Gastroesophageal sphincter (tissue), 4 donors: ENCODE measurements at places on chromosomes 3 and 15.

DNA sequence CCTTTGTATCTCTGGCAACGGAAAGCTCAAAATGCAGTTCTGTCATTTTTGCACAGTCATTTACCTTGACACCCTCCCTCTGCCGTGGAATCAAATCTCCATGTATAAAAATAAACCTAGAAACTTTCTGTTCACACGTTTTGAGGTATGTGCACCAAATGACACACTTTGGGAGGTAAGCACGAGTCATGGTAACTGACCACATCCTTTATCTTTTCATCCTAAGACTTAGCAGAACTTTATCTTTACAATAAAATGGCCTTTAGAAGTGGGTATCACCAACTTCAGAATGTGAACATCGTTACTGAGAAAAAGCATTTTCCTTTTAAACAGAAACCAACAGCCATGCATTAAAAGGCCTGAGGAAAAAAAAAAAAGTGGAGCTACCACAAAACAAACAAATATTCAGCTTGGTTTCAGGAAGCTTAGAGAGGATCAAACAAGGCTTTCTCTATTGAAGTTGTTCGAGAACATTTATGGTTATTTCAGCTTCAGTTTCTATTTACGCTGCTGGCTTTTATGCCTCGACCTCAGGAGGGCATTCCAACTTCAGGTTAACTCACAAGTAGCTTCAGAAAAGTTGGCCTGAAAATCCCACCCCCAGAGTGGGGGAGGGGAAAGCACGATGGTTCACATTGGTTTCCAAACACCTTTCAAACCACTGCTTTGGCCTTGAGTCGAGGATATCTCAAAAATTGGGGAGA, 171.1 kb upstream of the ICE2 start:
- no peaks in the 10 kb centered on the region for H3K27me3 ChIP-seq
- H3K27ac ChIP-seq: no peak overlapping the region
- H3K4me1 ChIP-seq: no peaks in the 10 kb centered on the region
- no peak overlapping the region for H3K4me3 ChIP-seq
- ATAC-seq: no peak

DNA sequence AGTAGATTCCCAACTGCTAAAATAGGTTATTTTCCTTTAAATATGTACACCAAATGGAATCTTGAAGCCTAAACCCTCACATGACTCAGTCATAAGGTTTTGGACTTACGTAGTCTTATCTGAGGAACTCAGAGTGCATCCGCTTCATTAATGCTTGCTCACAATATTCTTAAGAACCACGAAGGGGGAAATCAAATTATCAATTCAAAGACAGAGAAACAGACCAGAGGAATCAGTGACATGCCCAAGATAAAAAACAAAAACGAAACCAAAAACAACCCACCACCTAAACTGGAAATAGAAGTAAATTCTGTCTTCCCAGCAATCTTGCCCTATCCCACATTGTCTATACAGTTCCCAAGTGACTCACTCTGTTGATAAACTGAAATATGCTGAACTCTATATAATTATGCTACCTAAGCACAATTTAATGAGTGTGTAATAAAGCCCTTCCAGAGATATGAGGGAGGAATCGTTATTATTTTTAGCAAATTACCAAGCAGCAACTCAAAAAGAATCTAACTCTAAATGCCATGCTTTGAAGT, 135.4 kb upstream of the CBLB start:
- no peaks in the 10 kb centered on the region for H3K4me1 ChIP-seq
- H3K36me3 ChIP-seq: no peaks in the 10 kb centered on the region
- H3K27me3 ChIP-seq: no peaks in the 10 kb centered on the region
- H3K4me3 ChIP-seq: peak overlapping the region; percentile 14
- no peak for ATAC-seq

GRCh38 chr3:122395582-122395981, 11.6 kb downstream of the FAM162A start:
- H3K4me1 ChIP-seq: no peaks in the 10 kb centered on the region
- H3K27me3 ChIP-seq: no peaks in the 10 kb centered on the region
- no peak overlapping the region for H3K4me3 ChIP-seq
- H3K27ac ChIP-seq: no peak overlapping the region
- no peak for ATAC-seq

DNA sequence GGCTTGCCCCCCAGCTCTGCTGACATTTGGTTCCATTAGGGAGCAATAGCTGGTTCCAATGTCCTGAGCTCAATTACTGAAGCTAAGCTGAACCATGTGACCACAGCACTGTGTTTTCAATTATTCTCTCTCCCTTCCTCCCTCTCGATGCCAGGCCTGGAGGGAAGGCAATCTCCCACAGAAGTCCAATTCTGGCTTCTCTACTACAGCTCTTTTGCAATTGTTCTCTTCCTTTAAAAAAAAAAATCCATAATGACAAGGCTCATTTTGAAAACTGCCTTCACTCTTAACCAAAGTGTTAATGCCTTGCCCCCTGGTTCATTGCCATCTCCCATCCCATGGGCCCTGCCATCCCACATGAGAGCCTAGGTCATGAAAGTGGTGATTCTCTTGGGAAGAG, 24.8 kb downstream of the IL16 start:
- H3K27ac ChIP-seq: peak overlapping the region; percentile 66
- H3K4me3 ChIP-seq: no peak overlapping the region
- no peaks in the 10 kb centered on the region for H3K27me3 ChIP-seq
- peaks cover 10% of the 10 kb centered on the region for H3K4me1 ChIP-seq

GRCh38 chr3:148373961-148374360, 323.7 kb upstream of the AGTR1 start:
- H3K4me1 ChIP-seq: no peaks in the 10 kb centered on the region
- no peak overlapping the region for H3K27ac ChIP-seq
- no peaks in the 10 kb centered on the region for H3K36me3 ChIP-seq
- no peaks in the 10 kb centered on the region for H3K27me3 ChIP-seq
- no peak overlapping the region for H3K4me3 ChIP-seq

DNA sequence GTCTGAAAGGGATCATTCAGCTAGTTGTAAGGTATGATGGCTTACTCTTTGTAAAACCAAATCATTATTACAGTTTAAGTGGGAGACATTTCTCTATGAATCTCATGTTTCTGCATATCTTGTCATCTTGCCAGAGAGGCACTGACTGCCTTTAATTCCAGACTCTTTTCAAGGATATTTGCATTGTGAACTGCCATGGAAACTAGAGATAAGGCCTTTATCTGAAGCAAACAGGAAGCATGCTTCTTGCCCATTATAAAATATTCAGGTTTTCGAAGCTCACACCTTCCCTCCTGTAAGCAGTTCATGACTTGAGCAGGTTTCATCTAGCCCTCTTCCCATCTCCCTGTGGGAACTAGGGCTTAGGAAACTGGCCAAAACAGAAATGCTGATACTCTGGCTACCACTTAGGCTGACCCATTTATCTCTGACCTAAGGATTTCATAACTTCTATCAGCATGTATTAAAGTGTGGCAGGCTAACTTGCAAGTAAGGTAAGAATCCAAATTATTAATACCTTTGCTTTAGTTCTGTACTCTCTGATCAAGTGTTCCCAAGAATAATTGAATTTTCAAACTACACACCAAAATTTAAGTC, 326.6 kb upstream of the ALCAM start:
- H3K27ac ChIP-seq: no peak overlapping the region
- no peaks in the 10 kb centered on the region for H3K36me3 ChIP-seq
- no peaks in the 10 kb centered on the region for H3K27me3 ChIP-seq
- H3K4me3 ChIP-seq: no peak overlapping the region
- no peak for ATAC-seq

DNA sequence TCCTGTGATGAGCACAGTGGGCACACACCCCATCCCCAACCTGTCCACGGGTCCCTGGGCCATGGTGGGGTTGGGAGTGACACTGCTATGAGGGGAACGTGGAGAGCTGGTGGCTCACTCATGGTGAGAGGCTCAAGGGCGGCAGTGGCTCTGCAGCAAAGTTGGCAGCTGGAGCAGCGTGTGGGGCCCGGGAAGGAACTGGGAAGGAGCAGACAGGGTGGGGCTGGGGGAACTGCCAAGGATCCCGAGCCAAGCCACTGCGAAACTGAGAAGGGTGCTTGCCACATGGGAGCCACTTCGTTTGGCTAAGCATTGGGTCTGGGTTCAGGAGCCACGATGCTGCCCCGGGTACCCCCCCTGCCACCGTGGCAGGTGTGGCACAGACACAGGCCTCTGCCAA, 80.1 kb downstream of the SNRK start:
- no peak overlapping the region for H3K27ac ChIP-seq
- no peak overlapping the region for H3K4me3 ChIP-seq
- no peaks in the 10 kb centered on the region for H3K27me3 ChIP-seq
- H3K4me1 ChIP-seq: peaks cover 17% of the 10 kb centered on the region

GRCh38 chr3:13254028-13254951, 165.8 kb downstream of the NUP210 start:
- no peaks in the 10 kb centered on the region for H3K4me1 ChIP-seq
- no peak overlapping the region for H3K4me3 ChIP-seq
- H3K36me3 ChIP-seq: no peaks in the 10 kb centered on the region
- no peak for ATAC-seq
- no peak overlapping the region for H3K27ac ChIP-seq

GRCh38 chr3:126961191-126961790, 21.6 kb upstream of the PLXNA1 start:
- H3K27ac ChIP-seq: no peak overlapping the region
- H3K36me3 ChIP-seq: peaks cover 3% of the 10 kb centered on the region
- peak; percentile 83 for ATAC-seq

DNA sequence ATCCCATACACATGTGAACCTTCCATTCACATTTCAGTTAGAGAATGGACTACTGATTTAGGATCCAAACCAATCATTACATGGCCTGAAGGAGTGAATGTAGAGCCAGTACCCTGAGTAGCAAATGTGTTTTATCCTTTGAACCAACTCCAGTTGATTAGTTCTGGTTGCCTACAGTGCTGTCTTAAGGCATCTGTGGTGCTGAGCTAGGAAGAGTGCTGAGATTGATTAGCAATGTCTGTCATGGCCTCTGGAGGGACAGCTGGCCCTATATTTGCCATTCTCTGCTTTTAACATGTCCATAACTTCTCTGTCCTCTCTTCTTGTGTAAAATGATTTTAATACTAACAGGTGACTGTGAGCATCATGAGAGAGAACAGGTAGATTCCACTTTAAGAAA, 11.1 kb downstream of the LRTM1 start:
- no peaks in the 10 kb centered on the region for H3K4me1 ChIP-seq
- no peak for ATAC-seq
- H3K4me3 ChIP-seq: no peak overlapping the region
- no peaks in the 10 kb centered on the region for H3K27me3 ChIP-seq

DNA sequence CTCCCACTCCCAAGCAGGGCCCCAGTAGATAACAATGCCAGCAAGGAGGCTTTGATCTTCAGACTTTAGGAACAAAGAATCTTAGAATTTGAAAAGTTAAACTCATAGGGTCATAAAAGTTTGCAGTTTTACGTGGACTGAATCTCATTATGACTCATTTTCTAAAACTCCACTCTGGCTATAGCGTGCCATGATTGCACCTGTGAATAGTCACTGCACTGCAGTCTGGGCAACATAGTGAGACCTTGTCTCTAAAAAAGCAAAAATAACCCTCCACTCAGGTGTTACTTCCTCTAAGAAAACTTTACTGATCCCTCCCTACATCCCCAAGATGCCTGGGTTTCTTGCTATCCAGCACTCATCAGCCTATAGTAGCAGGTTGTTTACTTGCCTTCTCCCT, 104.5 kb downstream of the IL20RB start:
- H3K27me3 ChIP-seq: no peaks in the 10 kb centered on the region
- no peak overlapping the region for H3K27ac ChIP-seq
- no peak for ATAC-seq
- no peaks in the 10 kb centered on the region for H3K4me1 ChIP-seq

GRCh38 chr15:55823699-55824340, 80.9 kb upstream of the PRTG start:
- H3K27ac ChIP-seq: peak overlapping the region; percentile 50
- H3K27me3 ChIP-seq: no peaks in the 10 kb centered on the region
- ATAC-seq: peak; percentile 68

- no peak overlapping the region for H3K4me3 ChIP-seq
- no peak overlapping the region for H3K27ac ChIP-seq
- H3K36me3 ChIP-seq: no peaks in the 10 kb centered on the region
- no peaks in the 10 kb centered on the region for H3K4me1 ChIP-seq
- H3K27me3 ChIP-seq: no peaks in the 10 kb centered on the region
Observed at GRCh38 chr15:79352206-79352605, 41.3 kb downstream of the TMED3 start.

DNA sequence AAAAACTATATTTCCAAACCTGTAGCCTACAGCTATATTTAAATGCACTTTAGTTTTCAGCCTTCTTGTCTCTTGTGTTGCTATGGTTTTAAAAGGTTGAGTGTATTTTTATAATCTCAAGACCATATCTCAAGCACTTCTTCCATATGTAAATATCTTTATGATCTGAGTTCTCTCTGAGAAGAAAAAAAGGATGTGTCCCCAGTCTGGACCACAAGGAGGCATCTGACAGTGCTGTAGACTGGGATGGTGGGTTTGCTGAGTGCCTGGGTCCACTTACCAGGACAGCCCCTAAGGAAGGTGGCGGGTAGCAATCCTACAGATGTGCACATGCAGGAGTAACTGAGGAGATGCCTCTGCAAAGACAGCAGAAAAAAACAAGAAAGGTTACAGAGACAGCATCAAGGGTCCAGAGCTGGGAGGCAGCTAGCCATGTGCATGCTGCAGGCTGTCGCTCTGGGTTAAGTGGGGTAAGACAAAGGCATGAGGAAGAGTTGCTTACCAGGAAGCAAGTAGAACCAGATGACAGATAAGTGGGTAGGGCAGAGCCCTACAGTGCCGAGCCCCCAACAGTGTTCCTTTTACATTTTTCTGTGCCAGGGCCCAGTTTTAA, 70.6 kb upstream of the SNRK start:
- no peaks in the 10 kb centered on the region for H3K36me3 ChIP-seq
- no peaks in the 10 kb centered on the region for H3K4me1 ChIP-seq
- H3K27me3 ChIP-seq: no peaks in the 10 kb centered on the region

GRCh38 chr3:9721015-9721699, 10.4 kb upstream of the BRPF1 start:
- H3K4me3 ChIP-seq: no peak overlapping the region
- H3K36me3 ChIP-seq: no peaks in the 10 kb centered on the region
- no peak for ATAC-seq
- H3K4me1 ChIP-seq: no peaks in the 10 kb centered on the region

DNA sequence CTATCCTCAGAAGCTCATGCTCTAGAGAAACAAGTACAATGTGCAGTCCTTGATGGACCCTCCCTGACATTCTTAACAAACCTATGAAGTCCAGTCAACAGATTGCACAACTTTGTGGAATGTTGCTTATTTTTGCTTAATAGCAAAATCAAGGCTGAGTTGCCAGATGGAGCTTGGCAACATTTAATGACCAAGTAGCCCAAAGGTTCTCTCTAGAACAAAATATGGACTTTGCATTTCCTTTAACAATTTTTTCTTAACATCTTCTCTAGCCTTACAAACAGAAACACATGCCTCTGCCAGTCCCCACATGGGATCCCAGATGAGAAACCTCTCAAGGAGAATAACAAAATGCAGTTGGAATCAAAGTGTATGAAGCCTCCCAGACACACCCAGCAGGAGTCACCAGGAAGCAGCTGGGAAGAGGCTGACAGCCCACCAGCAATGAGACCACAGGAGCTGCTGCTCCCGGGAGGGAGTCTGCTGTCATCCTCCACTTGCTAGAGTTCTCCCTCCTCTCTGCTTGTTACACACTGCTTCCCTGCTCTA, 422.5 kb upstream of the CDIN1 start:
- H3K4me3 ChIP-seq: no peak overlapping the region
- no peaks in the 10 kb centered on the region for H3K27me3 ChIP-seq
- H3K36me3 ChIP-seq: no peaks in the 10 kb centered on the region
- H3K4me1 ChIP-seq: no peaks in the 10 kb centered on the region

- H3K4me3 ChIP-seq: no peak overlapping the region
- no peaks in the 10 kb centered on the region for H3K27me3 ChIP-seq
Observed at GRCh38 chr3:132255041-132255745, 62.0 kb upstream of the ACP3 start.

GRCh38 chr3:185353823-185354614, 8.9 kb upstream of the MAP3K13 start:
- no peak overlapping the region for H3K27ac ChIP-seq
- H3K4me1 ChIP-seq: no peaks in the 10 kb centered on the region
- H3K4me3 ChIP-seq: no peak overlapping the region
- H3K36me3 ChIP-seq: no peaks in the 10 kb centered on the region
- no peaks in the 10 kb centered on the region for H3K27me3 ChIP-seq
- peak; percentile 55 for ATAC-seq
